ENCODE measurements at places on chromosomes 3 and 15. TPM values are rescaled to one million over a fixed set of nuclear protein-coding genes. Genes with fewer than 3 reads are reported as not detected.

DUOXA2 gene
- total RNA-seq: not detected

PLAAT1 gene
- total RNA-seq: 1.6 TPM

CCDC191 gene
- total RNA-seq: 1.6 TPM

ZNF660 gene
- 0.26 TPM for total RNA-seq

GOLGA8Q gene
- total RNA-seq: 2.2 TPM

RARB gene
- total RNA-seq: 0.26 TPM

BCL6 gene
- total RNA-seq: 6.8 TPM

ZNF662 gene
- total RNA-seq: 1.3 TPM

DUOX2 gene
- 1.1 TPM for total RNA-seq

A4GNT gene
- not detected for total RNA-seq

CACNA2D2 gene
- not detected for total RNA-seq

SLC12A1 gene
- not detected for total RNA-seq

SNX22 gene
- total RNA-seq: under 0.01 TPM

RFT1 gene
- total RNA-seq: 15.5 TPM

C3orf33 gene
- 2.6 TPM for total RNA-seq

ALDH1A3 gene
- 666 TPM for total RNA-seq

PPM1L gene
- total RNA-seq: 3.2 TPM

EFCAB12 gene
- not detected for total RNA-seq
